ENCODE measurements at places on chromosomes 11 and 22. TPM values are rescaled to one million over a fixed set of nuclear protein-coding genes. Genes with fewer than 3 reads are reported as not detected.

SOX6 gene
- under 0.01 TPM for total RNA-seq

SYCE3 gene
- total RNA-seq: not detected

BET1L gene
- 14.3 TPM for total RNA-seq

CYP2D6 gene
- total RNA-seq: 0.13 TPM

TRIM6 gene
- 3.9 TPM for total RNA-seq

BRMS1 gene
- 53.7 TPM for total RNA-seq

DENND6B gene
- total RNA-seq: 1.9 TPM

CHKB gene
- 41.3 TPM for total RNA-seq

NEFH gene
- total RNA-seq: 0.13 TPM

B4GALNT4 gene
- total RNA-seq: 0.89 TPM

TMPRSS13 gene
- not detected for total RNA-seq

PRG3 gene
- not detected for total RNA-seq

PLET1 gene
- total RNA-seq: not detected

RSF1 gene
- total RNA-seq: 16.8 TPM

MS4A15 gene
- total RNA-seq: under 0.01 TPM
